ENCODE measurements at places on chromosomes 5 and 9.

DNA sequence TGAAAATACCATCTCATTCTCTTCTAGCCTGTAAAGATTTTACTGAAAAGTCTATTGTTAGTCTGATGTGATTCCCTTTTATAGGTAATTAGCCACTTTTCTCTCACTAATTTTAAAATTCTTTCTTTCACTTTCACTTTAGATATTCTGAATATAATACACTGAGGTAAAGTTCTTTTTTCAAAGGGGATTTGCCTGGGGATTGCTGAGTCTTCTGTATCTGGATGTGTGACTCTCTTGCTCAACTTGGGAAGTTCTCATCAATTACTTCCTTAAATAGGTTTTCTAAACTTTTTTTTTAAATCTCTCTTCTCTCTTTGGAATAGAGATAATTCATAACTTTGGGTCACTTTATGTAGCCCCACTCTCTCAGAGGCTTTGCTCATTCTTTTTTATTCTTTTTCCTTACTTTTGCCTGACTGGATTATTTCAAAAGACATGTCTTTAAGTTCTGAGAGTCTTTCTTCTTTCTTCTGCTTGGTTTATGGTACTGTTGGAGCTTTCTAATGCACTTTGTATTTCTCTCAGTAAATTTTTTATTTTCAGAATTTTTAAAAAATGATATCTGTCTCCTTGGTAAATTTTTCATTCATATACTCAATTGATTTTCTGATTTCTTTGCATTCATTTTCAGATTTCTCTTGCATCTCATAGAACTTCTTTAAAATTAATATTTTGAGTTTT, 55.9 kb upstream of the IL12B start:
- DNase-seq: no peak

- no peak for DNase-seq
Observed at GRCh38 chr9:127078988-127079387, 43.4 kb downstream of the ANGPTL2 start.

GRCh38 chr5:104265531-104266140, 703.0 kb upstream of the NUDT12 start:
- no peak for DNase-seq

DNA sequence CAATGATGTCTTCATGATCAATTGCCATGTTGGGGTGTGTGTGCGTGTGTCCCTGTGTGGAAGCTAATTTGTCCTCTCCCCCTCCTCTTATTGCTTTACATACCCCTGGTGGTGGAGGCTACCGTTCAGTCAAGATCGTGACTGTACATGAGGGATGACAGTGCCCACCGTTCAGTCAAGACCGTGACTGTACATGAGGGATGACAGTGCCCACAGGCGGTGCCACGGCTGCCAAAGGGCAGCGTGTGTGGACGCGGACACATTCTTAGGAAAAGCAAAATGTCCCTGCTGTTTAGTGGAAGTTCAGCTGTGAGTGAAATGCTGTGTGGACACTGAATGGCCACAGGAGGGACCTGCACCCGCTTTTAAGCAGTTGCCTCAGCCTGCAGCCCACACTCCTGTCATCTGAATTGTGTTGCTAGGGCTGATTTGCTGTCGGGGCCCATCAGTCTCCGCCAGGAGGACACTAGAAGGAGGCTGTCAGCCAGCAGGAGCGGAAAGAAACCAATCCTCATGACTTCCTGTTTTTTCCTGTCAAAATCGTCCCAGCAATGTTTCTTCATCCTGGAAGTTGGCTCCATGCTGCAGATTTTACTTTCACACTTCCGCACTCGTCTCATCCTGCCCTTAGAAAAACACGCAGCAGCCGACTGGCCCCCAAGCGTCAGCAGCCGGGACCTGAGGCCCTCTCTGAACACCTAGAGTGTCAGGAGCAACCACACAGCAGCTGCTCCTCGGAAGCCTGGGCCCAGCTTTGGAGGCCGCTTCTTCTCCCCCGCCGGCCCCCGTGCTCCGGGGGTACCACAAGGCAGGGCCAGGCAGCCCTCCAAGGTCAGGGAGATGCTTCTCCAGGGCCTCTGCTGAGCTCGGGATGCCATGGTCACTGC, 9.1 kb downstream of the OR2V1 start:
- no peak for DNase-seq

DNA sequence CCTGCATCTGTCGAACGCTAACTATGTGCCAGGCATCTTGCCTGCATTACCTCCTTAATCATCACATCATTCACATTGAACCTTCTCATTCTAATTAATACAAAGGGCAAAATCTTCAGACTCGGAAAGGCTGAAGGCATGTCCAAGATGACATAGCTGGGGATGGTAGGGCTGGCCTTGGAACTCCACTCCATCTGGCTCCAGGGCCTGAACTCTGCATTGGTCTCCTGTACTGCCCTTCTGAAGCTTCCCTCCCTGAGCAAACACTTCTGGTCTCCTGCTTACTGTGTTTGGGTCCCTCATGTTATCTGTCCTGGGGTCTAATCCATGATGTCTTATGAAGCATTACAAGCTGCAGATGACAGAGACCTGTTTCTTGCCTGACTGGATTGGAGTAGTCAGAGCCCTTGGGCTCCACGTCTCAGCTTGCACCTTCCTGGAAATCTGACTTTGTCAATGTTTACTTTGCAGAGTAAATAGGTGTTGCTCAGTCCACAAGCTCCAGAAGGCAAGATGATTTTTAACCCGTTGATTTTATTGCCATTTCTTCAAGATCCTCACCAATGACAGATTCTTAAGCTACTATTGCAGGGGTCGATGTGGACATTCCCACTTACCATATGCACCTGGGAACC, 106.1 kb downstream of the GALNT10 start:
- DNase-seq: no peak

GRCh38 chr5:34657274-34657921, 1.3 kb downstream of the RAI14 start:
- DNase-seq: no peak

GRCh38 chr5:59319250-59319649, 574.3 kb downstream of the PDE4D start:
- DNase-seq: no peak

GRCh38 chr5:87183896-87184295, 83.8 kb upstream of the RASA1 start:
- no peak for DNase-seq

DNA sequence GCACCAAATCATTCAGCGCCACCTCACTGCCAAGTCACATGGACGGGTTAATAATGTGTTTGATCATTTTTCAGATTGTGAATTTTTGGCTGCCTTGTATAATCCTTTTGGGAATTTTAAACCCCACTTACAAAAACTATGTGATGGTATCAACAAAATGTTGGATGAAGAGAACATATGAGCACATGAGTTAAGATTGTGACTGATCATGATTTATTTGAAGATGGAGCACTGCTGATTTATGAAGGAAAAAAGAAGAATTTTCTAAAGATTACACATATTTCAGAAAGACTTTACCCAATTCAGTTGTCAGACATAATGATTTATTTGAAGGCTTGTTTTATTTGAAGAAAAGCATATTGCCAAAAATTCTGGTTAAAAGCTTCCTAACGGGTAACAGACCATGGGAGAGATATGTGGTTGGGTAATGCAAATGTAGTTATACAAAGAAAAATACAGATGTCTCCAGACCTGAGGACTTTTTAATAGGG, 37.4 kb downstream of the TNFAIP8 start:
- no peak for DNase-seq

GRCh38 chr5:178524093-178524882, 65.9 kb downstream of the COL23A1 start:
- DNase-seq: no peak

- no peak for DNase-seq
Observed at GRCh38 chr9:84404095-84404686, 63.6 kb upstream of the SLC28A3 start.

DNA sequence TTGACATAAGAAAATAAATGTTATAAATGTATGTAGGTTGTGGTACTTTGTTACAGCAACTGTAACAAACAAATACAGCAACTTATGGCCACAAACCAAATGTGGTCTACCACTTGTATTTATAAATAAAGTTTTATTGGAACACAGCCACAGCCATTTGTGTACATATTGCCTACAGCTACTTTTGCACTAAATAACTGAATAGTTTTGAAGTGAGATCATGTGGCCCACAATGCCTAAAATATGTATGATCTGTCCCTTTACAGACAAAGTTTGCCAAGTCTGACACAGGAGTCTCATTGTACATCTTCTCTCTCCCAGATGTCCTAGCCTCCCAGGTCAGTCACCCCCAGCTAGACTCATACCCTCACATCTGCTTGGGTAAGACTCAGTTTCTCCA, 283.6 kb upstream of the PRDM9 start:
- DNase-seq: no peak

DNA sequence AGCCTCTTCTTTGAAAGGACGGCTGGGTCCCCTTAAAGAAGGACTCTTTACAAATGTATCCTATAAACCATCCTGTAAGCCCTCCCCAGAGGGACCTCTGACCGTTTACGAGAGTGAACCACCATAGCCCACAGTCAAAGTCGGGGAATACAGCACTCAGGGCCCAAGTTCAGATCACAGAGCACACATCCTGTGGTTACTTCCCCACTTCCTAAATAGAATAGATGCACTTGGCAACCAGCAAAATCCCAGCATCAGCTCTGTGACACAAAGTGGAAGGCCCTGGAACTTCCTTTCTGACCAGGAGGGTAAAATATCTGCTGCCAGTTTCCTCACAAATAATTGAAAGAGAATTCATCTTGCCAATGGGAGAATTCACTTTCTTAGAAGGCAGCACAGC, 6.9 kb upstream of the IGFBPL1 start:
- no peak for DNase-seq

DNA sequence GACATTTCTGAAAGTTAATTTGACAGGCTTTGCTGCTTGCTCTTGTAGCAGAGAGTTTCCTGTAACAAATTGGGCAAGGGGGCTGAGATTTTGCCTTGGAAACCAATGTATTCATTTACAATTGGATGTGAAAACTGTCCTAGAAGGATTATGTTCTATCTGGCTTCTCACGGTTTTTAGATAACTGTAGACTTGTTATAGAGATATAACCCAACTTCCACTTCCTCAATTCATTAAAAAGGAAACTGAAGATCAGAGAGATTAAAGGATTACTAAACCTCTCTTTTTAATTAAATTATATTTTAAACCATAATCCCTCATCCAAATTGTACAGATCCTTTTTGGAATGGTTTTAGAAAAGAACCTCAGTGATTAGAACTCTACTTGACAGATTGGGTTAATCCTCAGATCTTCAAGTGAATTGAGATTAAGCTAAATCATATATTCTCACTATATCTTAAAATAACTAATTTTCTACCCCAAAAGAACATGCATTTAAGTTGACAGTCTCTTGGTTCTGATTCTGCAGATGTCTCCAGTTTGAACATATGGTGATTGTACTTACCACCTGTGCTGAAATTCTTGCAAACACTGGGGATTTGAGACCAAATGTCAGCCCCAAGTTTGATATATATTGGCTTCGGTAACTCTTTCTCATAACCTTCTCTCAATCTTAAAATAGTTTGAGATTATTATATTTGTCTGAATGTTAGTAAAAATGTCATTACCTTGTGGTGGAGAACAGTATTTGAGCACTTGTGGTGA, 130.1 kb upstream of the C9orf72 start:
- no peak for DNase-seq

- no peak for DNase-seq
Observed at GRCh38 chr5:53029608-53030007, 40.5 kb downstream of the ITGA2 start.

GRCh38 chr9:136482046-136482792, 621 bp downstream of the SEC16A start:
- DNase-seq: no peak

GRCh38 chr5:149134778-149135500, 6.4 kb upstream of the ABLIM3 start:
- DNase-seq: no peak

- DNase-seq: no peak
Observed at GRCh38 chr5:168813184-168813968, 234.2 kb upstream of the PANK3 start.

- DNase-seq: no peak
Observed at GRCh38 chr5:78653681-78654366, 5.3 kb upstream of the LHFPL2 start.

DNA sequence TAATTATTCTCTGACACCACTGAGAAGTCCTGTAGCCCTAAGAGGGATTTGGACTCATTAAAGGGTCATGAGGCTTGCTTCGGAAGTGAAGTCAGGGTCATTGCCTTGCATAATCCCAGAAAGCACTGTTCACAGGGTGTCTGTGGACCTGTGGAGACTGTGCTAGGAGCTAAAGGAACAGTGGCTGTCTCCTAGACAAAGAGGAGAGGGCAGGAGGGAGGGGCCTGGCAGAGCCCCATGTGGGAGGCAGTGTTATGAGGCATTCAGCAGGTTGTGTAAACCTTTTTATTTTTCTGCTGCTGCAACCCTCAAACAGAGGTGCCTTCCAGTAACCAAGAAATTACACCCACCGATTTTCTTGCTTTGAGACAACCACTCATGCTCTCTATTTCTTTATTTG, 3.3 kb downstream of the TMEM174 start:
- no peak for DNase-seq

DNA sequence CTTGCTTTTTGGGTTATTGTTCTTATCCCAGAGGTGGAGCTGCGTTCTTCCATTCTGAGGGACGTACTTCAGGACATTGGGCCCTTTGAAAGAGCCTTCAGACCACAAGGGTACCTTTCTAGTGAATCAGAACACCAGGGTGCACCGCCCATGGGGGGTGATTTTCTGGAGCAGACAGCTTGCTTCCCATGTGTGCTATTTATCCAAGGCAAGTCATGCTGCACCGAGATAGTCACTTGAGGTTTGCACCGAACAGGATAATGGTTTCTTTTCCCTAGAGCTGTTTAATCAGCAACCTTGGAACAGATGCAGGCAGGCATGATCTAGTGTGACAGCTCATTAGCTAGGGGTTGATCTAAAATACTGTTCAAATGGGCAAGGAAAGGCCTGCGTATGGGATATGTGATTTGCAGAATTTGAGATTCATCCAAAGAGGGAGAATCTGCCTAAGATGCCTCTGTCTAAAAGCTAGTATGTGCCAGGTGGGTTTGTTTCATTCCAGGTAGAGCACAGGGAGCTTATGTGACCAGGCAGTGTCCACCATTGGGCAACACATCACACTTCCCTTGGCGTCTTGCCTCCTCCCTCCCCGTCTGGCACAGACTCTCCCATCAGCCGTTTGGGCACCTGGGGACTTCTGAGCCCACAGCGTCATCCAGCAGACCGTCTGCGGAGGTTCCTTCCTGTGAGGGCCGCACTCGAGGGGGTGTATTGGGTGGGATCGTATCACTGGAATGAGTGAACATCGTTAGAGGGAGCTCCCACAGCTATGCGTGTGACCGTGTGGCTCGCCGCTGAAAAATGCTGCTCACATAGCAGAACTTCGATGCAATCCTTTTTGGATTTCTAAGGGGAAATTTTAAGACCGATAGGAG, 23.0 kb downstream of the ABL1 start:
- no peak for DNase-seq

DNA sequence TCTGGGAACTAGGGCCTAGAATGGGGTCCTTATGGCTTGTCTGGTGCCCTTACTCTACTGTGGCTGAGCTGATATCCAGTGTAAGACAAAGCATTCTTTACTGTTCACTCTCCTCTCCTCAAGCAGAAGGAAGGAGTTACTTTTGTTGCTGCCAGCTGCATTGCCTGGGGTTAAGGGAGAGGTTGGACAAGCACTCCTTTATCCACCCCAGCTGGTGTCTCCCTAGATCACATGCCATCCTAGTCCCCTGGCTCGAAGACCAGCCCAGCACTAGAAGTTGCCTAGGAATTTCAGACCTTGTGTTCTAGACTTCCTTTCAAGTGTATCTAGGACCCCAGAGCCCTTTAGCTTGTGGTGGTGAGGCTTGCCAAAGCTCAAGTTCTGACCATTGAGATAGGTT, 1051.5 kb upstream of the C9orf72 start:
- no peak for DNase-seq

- DNase-seq: no peak
Observed at GRCh38 chr5:127810017-127810416, 106.8 kb downstream of the CCDC192 start.

All from NCI-H1436 (cell line).